GM23338 (cell line): ENCODE measurements at places on chromosomes 5 and 9.
A peak's percentile ranks its signal among the peaks of the same experiment; 100 is the strongest.

- no peak for DNase-seq
Measured at GRCh38 chr5:157167214-157167621, 1.2 kb upstream of the GARIN3 start.

DNA sequence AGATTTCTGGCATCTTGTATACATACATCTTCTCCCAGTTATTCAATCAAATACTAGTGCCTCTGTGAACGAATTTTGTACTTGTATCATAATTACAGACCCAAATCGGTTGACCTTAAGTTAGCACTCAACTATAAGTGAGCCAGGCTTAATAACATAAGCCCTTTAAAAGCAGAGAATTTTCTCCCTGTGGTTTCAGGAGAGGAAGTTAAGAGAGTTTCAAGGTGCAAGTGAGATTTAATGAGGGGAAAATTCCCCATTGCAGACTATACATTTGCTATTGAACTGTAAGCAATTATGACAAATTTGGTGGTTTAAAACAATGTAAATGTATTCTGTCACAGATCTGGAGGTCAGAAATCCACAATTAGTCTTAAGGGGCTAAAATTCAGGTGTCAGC is 261.9 kb upstream of the NREP start:
- no peak for DNase-seq

DNA sequence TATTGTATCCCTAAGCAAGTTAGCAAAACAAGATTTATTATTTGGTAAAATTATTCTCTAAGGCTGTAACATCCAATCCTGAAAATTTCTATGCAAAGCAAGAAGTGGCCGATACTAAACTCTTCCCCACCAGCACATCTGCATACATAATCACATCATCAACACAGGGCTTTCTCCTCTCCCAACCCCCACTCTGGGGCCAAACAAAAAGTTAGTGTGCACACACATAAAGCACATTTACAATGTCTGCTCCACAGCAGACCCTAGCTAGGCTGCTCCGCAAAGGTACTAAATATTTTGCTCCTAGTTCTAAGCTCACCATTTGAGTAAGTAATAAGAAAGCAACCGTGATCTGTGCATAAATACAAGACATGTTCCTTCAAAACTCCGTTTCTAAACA is 3.6 kb downstream of the RNF130 start:
- no peak for DNase-seq

GRCh38 chr9:120736881-120737280 is 22.6 kb upstream of the MEGF9 start:
- DNase-seq: no peak

DNA sequence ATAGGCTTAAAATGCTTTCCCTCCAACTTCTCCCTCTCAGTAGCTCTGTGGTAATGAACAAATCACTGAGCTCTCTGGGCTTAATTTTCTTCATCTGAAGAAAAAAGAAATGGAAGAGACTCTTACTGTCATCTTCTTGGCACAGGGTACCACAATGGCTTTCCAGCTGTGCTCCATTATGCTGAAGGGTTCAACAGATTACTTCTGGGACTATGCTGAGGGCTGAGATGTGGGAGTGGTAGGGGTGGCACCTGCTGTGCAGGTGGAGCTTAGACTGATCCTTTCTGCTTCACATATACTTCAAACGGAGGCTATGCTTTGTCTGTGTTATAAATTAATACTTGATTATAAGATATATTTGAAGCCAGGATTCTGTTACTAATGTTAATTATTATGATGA is 840.2 kb upstream of the C9orf72 start:
- DNase-seq: no peak

- peak; percentile 43 for DNase-seq
Measured at GRCh38 chr5:172644711-172645110, 3.6 kb downstream of the NEURL1B start.

DNA sequence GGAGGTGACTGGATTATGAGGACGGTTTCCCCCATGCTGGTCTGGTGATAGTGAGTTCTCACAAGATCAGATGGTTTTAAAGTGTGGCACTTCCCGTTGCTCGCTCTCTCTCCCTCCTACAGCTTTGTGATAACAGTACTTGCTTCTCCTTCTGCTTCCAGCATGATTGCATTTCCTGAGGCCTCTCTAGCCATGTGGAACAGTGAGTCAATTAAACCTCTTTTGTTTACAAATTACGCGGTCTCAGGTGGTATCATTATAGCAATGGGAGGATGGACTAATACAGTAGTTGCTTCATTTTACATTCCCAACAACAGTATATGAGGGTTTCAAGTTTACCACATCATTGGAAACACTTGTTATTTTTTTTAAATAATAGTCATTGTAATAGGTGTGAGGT is 937.3 kb upstream of the ARRDC3 start:
- no peak for DNase-seq

GRCh38 chr9:127554966-127555839 is 56.9 kb upstream of the STXBP1 start:
- DNase-seq: no peak

DNA sequence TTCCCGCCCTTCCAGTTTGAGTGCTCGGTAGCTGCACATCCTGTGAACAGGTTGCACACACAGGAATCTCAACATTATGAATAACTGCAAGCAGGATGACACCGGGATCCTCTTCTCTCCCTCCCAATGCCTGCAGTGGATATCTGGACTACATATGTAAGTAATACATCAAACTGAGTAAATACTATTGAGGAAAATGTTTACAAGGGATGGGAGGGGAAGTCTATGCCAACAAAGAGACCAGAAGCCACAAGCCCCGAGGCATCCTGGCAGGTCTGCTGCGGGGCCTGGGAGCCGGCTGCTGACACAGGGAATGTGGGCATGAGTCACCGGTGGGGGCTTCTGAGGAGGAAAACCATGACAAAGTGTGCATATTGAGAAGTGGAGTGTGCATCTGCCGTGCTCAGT is 8.6 kb upstream of the ANKRD33B start:
- no peak for DNase-seq

- peak; percentile 49 for DNase-seq
Measured at GRCh38 chr9:86885232-86885631, 62.1 kb downstream of the GAS1 start.

DNA sequence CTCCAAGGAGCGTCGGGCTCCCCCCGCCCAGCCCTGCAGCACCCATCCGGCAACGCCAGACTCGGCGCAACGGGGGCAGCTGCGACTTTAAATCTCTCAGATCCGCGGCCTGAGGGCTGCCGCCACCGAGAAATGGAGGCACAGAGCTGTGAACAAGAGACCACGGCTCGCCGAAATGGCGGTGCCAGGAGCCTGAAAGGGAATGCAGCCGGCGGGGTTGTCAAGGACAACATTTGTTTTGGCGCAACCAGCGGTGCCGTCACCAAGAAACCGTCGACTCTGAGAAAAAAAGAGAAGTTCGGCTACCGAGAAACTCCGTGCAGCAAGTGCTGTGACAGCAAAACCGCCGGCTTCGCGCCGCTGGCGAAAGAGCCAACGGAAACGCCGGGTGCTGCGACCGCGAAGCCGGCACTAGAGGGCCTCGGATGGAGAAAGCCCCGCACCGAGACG is 2.1 kb upstream of the ANXA2R start:
- peak; percentile 78 for DNase-seq

DNA sequence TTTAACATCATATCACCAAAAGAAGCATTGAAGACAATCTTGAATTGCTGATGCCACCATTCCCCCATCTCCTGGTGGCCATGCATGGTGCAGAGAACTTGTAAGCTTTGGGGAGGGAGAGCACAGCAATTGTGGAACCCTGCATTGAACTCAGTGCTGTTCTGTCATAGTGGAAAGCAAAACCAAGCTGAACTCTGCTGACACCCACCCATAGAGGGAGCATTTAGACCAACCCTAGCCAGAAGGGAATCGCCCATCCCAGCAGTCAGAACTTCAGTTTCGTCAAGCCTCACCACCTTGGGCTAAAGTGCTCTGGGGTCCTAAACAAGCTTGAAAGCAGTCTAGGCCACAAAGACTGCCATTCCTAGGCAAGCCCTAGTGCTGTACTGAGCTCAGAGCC is 37.4 kb upstream of the RUSC2 start:
- DNase-seq: peak; percentile 32

GRCh38 chr5:57434227-57434640 is 48.4 kb downstream of the ACTBL2 start:
- no peak for DNase-seq

- DNase-seq: peak; percentile 80
Measured at GRCh38 chr5:151923866-151924476, 680 bp downstream of the GLRA1 start.

DNA sequence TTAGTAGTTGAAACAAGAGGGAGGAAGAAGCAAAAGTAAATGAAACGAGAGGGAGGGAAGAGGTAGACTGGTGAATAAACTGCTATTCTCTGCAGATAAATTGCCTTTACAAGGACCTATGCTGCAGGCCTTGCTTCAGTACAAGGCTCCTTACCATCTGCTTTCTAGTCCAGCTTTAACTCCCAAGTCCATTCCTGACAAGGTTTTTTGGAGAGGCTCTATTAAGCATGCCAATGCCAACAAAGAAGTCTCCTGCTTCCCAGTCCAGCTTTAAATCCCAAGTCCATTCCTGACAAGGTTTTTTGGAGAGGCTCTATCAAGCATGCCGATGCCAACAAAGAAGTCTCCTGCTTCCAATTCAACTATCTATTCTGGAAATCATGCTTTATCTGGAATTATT is 244.9 kb downstream of the GABRB2 start:
- no peak for DNase-seq

GRCh38 chr5:170173227-170173626 is 59.6 kb upstream of the C5orf58 start:
- DNase-seq: no peak

- DNase-seq: no peak
Measured at GRCh38 chr9:22039258-22039657, 30.2 kb upstream of the CDKN2B start.

DNA sequence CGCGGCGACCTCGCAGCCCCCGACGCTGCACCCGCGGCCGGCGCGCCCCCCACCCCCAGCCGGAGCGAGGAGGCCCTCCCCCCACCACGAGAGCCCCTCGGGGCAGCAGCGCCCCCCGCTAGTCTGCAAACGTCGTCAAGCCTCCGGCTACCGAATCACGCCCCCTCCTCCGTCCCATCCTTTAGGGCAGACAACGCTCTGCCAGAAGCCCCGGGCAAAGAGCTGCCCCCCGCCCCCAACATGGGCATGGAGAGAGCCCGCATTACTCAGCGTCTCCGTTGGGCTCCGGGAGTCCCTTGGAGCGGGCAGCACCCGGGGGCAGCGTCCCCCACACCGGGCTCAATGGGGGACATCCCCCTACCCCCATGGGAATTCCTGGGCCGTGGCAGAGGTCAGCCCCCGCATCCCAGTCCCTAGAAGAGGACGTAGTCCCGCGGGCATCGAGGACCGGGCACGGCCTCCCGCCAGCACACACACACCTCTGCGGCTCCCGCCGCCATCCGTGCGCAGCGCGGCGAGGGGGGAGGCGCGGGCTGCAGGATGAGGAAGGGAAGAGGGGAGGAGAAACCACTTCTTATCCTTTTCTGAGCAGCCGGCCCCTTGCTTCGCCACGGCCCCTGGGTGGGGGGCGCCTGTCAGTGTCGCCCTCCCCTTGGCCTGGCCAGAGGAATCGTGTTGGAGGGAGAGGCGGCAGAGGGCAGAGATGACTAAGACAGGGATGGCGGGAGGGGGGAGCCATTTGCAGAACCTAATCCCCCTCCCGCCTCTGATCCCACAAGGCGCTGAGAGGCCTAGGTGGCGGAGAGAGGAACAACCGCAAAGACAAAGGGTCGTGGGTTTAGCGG is 750 bp downstream of the DNM1 start:
- DNase-seq: peak; percentile 74

- DNase-seq: no peak
Measured at GRCh38 chr5:72328172-72328571, 8.0 kb downstream of the PTCD2 start.

DNA sequence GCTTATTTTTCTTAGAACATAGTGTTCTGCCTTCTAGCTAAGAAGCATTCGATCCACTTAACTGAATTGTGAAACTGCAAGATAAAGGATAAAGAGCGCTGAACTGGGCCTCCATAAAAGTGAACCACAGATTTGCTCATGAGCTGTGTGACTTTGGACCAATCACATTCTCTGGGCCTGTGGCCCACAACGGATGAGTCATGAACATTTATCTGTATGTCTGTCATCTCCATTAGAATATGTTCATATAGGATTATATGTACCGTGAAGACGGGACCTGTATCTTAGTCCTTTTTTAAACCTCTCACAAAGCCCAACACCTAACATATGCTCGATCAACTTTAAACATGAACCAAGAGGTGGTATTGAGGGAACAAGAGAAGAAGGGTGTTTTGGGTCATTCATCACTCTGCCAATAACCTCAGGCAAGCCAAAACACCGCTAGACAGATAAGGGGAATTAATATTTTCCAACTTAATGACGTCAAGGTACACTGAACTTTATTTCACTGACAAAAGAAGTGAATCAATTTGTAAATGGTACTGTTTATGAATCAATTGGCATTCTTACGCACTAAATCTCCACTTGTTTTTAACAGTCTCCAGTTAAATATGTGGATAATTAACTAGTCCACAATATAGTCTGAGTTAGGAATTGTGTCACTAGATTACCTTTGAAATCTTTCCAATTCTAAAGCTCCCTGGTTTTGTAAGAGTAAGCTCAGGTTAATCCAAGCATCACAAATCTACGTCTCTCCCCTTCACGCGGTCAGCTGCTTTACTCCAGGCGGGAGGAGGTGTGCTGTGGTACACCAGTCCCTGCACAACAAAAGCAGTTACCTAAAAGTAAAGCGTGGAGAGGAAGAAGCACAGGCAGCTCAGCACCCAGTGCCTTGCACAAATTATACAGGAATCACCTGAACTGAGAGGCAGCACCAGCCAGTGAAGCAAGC is 1.6 kb downstream of the TMEM245 start:
- peak; percentile 34 for DNase-seq

DNA sequence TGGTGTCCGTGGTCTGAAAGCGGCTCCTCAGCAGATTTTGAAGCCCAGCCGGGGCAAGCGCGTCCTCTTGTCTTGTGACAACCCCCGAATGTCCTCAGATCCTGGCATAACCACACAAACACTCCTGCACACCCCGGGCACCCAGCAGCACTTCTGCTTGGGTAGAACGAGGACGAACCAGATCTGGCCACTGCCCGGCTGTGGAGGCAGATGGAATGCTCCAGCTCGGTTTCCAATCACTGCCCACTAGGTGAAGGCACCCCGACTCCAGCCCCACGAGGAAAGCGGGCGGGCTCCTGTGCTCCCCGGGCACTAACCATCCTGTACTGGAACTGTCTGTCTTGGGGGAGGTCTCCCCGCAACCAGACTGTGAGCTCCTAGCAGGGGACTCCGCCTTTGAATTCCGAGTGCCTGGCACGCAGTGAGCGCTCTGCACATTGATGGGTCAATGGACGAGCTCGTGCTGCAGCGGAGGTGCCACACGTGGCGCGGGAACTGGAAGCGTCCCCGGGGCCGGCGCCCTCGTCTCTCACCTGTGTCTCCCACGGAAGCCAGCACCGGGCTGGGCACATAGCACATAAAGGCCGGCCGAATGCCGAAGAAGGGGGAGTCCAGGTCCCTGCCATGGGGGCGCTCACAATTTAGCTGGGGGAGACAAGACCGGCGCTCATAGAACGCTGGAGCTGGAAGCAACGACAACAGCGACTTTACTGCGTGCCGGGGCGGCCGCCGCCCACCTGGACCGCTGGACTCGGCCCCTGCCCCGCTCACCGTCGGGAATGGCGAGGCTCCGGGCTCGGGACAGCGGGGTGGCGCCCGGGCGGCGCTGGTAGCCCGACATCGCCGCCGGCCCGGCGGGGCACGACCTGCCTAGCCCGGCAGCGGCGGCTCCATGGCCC is 608 bp downstream of the ENTR1 start:
- DNase-seq: peak; percentile 48

GRCh38 chr5:115844321-115844817 is 2.6 kb downstream of the AP3S1 start:
- no peak for DNase-seq
